Activated effector memory CD4-positive, alpha-beta T cell treated with anti-CD3 and anti-CD28 coated beads, Interleukin-2, amount 50 U/mL, for 16 hours (primary cell): ENCODE measurements at places on chromosomes 16 and 17.

DNA sequence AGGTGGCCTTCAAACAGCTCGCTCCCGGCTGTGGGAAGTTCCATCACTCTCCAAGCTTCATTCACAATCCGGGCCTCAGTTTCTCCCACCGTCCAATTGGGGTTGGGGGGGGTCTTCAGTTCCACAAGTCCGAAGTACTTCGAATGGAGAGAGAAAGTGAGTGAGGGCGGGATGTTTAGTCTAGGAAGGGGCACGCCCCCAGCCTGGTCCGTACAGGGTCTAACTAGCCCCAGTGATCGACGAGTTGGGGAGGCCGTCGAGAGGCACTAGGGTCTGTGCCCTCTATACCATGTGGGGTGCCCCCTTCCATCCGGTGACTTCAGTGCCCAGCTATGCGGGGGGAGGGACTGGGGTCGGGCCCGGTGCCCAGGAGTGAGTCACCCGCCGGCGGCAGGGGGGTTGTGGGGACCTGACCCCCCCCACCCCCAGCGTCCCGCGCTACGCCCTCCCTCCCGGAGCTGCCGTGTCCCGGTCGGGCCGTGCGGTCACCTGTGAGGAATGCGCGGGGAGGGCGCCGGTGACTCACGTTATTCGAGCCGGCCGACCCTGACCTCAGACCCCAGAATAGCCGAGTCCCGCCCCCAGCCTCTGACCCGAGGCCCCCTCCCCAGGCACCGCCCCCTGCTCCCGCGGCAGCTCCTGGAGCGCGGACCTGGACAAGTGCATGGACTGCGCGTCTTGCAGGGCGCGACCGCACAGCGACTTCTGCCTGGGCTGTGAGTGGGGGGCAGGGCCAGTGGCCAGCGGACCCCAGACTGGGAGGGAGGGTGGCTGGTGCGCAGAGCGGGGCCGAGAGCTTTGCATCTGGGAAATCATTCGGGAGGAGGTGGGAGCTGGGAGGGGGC is 658 bp downstream of the TNFRSF12A start:
- DNase-seq: peak; percentile 88

DNA sequence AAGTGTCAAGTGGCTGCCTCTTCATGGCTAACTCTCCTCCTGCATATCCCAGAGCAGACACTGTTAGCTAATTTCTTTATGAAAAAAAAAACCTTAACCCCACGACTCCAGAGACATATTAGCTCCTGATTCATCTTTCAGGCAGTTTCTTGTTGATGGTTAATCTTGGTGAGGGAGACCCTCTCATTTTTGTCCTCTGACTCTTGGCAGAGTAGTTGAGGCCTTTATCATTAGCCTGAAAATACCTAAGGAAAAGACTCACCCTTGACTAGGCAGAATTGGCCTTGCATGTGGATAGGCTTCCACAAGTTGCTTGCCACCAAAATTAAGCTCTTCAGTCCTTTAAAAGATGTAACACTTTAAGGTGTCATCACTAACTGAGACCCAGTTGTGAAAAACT is 4.0 kb downstream of the CRYBA1 start:
- DNase-seq: no peak

DNA sequence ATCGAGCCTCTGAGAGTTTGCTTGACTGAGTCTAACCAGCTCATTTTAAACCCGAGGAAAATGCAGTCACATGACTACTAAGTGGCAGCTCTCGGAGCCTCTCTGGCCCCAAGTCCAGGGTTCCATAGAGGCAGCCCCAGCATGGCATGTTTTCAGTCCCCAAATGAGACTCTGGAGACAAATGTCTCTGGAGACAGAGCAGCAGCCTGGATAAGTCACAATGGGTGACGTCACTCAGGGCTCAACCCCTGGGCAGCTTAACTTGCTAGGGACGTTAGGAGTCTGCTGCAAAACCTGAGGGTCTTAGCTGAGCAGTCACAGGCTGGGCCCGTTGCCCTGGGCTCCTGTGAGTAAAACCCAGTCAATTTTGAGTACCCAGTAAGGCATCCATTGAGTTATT is 6.9 kb upstream of the STH start:
- DNase-seq: no peak

DNA sequence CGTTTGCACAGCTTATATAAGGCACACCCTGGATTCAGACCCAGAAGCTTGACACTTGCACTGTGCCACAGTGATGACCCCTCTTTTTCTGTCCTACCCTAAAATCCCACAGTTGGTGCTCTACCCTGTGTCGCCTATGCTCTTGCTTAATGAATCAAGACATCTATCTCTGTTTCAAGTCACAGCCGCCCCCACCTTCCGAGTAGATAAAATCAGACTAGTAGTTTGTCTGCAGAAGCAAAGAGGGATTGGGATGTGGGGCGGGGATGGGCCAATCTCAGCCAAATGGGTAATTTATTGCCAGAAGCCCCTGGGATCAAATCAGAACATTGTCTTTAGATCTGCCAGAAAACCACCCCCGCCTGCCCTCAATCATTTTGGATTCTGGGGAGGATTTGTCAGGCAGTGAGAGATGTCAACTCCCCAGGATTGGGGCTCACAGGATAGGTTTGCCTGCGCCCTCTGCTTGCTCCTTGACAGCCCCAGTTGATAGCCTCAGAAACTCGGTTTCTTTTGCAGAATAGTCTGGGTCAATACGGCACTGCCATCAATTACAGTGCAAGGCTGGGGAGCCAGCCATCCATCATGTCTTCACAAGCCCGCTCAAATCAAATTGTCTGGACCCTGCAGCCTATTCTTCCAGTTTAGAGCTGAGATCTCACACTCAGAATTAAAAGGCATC is 520.8 kb downstream of the GRIN2A start:
- no peak for DNase-seq

- no peak for DNase-seq
Observed at GRCh38 chr17:30333503-30334360, at the start of gene TMIGD1. TSS of gene TMIGD1 (minus strand) at chr17:30334057. CDS start at chr17:30332133, 1,924 bp downstream.
